ENCODE measurements at places on chromosomes 6 and 20.

GRCh38 chr6:74925683-74926082 is 280.2 kb downstream of the COL12A1 start:
- no peak for DNase-seq

DNA sequence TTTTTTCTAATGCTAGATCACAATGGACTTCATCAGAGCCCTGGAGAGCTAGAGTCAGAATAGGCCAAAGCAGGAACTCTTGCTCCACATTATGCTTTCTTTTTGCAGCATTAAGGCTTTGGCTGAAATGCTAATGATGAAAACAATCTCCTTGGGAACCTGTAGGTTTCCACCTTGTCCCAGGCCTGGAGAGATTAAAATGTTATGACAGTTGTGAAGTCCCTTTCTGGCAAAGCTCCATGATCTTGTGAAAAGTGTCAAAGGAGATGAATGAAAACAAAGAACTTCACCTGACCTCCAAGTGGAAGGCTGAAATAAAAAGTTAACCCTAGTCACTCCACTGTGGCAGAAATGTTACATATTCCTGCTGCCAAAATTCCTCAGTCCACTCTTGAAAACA is 64.0 kb upstream of the LRRC1 start:
- no peak for DNase-seq

DNA sequence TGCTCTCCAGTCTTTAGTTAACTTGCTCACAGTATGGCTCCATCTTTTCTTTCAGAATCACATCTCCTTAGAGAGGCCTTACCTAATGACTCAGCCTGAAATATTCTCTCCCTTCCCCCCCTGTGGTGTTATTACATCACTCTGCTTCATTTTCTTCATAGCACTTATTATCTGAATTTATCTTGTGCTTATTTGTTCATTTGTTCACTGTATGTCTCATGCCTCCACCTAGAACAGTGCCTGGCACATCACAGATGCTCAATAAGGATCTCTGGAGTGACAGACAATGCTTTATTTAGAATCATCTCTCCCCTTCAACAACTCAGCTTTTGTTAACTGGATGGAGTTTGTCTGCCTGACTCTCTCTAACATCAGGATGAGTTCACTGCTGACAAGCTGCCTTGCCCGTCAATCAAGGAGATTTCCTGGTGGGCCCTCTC is 96.6 kb upstream of the MAN1A1 start:
- DNase-seq = no peak

- DNase-seq = no peak
These were observed 9.3 kb upstream of the RPS6KA2 start for GRCh38 chr6:166636191-166636933.

- DNase-seq = no peak
These were observed 8.8 kb downstream of the RANBP9 start for GRCh38 chr6:13702809-13703302.

Data from NCI-H510A (cell line).